RWPE2 (cell line): ENCODE measurements at places on chromosomes 6 and 20.

- DNase-seq, result no peak
Measured at GRCh38 chr6:144406796-144407195, 121.7 kb downstream of the UTRN start.

DNA sequence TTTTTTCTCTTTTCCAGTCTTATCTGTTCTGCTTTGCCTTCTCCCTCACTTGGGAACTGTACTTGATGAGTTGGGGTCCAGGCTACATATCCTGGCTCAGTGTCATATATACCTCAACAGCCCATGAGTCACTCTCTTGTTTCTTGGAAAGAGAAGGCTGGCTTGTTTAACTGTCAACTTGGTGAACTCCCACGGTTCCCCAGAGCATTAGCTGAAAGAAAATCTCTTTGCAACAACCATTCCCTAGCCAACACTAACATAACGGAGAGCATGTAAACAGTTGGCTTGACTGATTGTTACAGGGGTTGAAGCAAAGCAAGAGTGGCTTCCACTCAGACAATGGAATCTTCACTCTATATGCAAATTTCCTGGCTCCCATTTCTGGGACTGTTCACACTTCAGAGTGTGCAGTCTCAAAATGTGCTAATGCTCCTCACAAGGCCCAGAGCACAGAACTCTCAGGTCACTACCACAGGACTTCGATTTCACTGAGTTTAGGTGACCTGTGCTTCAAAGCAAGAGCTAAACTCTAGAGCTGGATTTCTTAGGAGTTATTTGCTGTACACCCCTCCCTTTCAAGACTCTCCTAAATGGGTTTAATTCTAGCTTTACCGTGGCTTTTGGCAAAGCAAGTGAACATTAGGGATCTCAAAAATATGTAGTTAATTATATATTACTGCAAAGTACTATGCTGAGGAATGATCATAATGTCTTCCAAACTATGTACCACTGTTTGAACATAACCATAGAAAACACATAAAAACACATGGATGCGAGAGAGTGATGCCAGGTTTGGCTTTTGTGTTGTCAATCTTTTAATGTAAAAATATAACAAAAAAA is 609.8 kb downstream of the RFPL4B start:
- DNase-seq, result no peak

DNA sequence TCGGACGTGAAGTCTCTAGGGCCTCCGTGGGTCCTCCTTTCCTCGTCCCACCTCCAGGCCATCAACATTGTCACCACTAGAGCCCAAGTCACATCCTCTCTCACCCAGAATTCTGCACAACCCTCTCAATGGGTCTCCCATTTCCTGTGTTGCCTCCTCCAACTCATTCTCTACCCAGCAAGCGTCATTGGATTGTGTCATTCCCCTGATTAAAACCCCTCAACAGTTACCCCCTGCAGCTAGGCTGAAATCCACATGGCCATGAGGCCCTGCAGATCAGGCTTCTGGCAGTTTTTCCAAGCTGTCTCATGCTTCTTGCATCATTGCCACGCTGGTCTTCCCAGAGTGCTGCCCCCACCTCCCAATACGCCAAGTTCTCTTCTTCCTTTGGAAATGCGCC is 12.9 kb upstream of the FAM210B start:
- DNase-seq, result peak; percentile 60

GRCh38 chr6:142357879-142358278 is 56.1 kb downstream of the ADGRG6 start:
- no peak for DNase-seq

DNA sequence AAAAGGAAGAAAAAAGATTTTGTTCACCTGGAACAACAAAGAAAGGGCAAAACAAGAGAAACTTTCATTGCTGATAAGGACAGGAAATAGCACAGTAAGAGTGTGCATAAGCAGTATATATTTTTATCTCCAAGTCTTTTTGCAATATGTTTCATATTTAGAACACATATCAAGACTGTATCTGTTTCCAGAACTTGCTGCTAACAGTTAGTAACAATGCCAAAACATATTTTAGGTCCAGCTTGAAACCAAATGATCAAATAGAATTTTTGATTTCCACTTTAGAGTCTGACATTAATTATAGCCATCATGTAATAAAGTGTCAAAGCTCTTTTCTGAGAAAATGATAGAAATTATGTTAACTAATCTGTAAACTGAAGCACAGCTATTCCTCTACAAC is 143.5 kb upstream of the SUPT3H start:
- no peak for DNase-seq

GRCh38 chr20:5056801-5057599 is 55.7 kb upstream of the SLC23A2 start:
- DNase-seq, result no peak

GRCh38 chr6:136963259-136963658 is 41.2 kb downstream of the SLC35D3 start:
- no peak for DNase-seq

DNA sequence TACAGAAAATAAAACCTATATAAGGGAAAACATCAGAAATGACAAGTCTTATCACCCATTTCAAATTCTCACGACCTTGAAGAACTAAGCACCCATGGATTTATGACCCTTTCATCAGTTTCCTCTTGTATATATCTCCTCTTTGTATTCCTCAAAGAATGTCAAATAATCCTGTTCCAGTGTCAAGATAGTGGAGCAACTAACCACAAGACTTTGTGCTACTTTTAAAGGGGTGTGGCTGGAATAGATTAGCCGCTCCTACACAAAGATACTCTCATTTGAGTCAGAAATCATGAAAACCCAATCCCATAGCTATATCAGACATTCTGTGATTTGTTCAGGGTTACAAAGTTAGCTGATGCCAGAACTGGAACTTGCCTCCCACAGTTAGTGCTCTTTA is 6.6 kb downstream of the REPS1 start:
- no peak for DNase-seq

- no peak for DNase-seq
Measured at GRCh38 chr20:24798930-24799705, 150.0 kb upstream of the CST7 start.

GRCh38 chr20:11907621-11908020 is 10.1 kb upstream of the BTBD3 start:
- DNase-seq, result no peak

DNA sequence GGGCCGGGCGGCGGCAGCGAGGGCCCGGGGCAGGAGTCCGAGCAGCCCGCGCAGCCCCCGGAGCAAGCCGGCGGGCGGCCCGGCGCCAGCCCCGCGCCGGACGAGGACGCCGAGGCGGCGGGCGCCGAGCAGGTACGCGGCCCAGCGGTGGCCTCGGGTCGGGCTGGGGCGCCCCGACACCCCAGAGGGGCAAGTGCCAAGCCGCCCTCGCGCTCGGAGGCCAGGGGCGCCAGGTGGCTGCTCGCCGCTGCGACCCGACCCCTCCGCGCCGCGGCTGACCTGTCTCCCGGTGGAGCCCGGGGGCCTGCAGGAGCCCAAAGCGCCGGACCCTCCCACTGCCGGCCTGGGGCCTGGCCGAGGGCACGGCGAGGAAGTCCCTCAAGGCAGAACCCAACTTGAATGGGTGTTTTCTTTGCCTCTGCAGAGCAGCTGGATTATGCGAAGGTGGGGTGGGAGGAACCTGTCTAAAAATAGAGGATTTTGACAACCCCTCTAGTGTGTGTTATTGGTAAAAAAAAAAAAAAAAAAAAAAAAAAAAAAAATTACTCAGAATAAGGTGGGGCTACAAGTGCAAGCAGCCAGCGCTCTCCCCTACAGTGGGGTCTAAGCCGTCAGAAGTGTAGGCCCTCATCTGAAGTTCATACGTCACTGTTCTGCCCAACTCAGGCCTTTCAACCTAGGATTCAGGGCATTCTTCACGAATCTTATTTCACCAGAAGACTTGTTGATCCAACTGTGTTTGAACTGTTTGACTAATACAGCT is 609 bp downstream of the OGFRL1 start:
- no peak for DNase-seq

GRCh38 chr6:140440223-140440835 is 1065.9 kb upstream of the CITED2 start:
- no peak for DNase-seq

GRCh38 chr6:35341557-35341956 is 801 bp upstream of the PPARD start:
- no peak for DNase-seq

DNA sequence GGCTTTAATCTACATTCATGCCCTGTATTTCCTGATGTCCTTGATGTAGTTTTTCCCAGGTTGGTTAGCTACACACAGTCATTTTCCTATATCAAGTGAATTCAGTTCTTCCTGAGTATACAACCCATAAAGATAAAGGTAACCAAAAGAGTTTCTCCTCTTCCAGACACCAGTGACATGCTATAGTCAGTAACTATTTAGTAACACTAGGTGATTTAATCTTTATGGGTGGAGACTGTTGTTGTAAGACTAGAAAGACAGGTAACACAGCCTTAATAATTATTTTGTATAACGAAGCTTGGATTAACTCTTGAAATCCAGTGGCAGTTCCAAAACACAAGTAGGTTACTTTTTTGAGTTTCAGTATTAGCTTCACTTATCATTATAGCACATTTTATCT is 17.6 kb downstream of the MCUR1 start:
- DNase-seq, result no peak

DNA sequence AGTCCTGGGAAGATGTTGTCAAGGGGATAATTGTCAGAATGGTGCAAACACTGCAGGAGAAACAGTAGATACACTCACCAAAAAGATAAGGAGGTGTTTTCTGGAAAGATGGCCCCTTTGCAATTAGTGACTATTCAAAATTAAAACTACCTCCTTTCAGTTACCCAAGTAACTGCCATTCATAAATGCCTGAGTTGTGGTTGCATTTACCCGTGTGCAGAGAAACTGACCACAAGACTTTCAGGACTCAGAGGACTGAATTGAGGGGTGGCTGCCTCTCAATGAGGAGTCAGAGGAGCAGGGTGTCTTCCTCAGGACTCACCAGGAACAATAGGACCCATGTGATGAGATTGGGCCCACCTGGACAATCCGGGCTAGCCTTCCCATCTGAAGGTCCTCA is 39.0 kb downstream of the GCM1 start:
- DNase-seq, result no peak

DNA sequence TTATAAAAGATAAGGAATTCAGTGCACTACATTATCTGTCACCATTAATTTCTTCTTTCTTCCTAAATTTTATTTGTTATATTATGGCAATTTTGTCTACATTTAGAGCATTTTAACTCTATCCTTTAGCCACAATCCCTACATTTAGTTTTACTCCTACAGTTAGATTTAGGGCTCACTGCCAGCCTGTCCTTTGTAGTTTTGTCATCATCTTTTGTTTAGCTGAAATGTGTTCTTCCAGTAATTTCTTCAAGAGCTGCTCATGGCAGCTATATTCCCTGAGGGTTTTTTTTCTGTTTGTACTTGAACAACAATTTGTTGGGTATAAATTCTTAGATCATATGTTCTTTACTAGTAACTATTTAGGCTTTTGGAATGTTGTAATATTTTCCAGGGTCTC is 72.7 kb upstream of the B3GAT2 start:
- no peak for DNase-seq

- peak; percentile 60 for DNase-seq
Measured at GRCh38 chr20:61514396-61514795, 262.3 kb downstream of the CDH4 start.

- no peak for DNase-seq
Measured at GRCh38 chr20:46233701-46234100, 74.6 kb downstream of the CDH22 start.

- DNase-seq, result no peak
Measured at GRCh38 chr6:134117409-134117808, 65.0 kb upstream of the SLC2A12 start.

DNA sequence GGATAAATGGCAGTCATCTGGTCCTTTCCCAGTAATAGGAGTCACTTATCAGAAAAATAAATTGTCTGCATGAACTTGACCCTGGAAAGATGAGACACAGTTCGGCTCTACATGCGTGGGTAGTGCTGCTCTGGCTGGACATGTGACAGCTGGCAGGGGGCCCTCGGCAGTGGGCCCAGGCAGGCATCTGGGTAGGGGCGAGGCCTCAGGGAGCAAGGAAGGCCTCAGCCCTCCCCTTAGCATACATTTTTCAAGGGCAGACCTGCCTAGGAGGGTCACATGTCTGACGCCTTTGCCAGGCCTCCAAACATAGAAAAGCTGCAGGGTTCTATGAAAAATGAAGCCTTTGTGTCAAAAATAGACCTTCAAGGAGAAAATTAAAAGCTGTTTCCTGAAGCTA is 12.8 kb upstream of the ILRUN start:
- DNase-seq, result no peak

GRCh38 chr6:150685860-150686259 is 86.2 kb downstream of the PLEKHG1 start:
- DNase-seq, result no peak

GRCh38 chr20:41290804-41291389 is 26.6 kb downstream of the ZHX3 start:
- no peak for DNase-seq

- no peak for DNase-seq
Measured at GRCh38 chr6:12895721-12896120, 179.2 kb downstream of the PHACTR1 start.

GRCh38 chr6:90285042-90285481 is 11.6 kb downstream of the BACH2 start:
- DNase-seq, result no peak

GRCh38 chr6:28408076-28408802 is 8.7 kb upstream of the ZSCAN12 start:
- DNase-seq, result no peak

DNA sequence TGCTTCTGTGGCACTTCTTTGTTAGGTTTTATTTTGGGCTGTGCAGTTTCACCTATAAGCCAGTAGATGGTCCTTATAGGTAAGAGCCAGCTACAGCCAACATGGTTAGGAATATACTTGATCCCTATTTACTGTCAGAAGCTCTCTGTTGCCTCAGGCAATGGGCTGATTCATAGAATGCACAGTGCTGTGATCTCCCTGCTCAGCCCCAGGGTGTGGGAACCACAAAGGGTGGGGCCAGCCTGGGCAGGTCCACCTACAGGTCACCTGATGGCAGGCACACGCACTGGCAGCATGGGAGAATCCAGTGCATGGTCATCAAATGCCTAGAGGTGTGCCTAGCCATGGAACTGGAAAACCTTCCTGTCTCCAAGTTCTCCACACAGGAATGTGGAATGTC is 191.9 kb downstream of the MOXD1 start:
- DNase-seq, result peak; percentile 76

DNA sequence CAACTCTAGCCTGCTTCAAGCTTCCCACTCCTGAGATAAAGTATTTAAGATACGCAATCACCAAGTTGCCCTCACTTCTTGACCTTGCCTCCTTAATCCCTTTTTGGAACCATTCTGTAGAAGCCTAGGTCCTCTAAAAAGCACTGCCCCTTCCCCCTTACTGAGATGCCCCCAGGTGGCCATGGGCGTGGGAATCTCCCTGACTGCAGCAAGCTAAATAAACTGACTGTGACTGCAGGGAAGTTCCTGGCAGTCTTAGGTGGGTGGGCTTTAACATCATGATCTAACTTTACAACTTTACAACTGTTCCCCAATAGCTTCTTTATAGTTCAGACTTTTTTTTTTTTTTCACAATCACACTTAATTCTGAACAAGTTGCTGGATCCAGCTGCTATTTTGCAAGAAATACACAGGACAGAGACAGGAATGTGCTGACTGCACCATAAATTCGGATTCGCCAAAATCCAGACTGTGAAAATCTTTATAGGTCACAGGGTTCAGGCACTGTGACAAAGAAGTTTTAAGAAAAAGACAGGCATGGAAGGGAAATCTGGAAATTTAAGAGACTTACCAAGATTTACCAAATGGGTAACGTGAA is 344.2 kb upstream of the SULF2 start:
- DNase-seq, result no peak
